ENCODE measurements at places on chromosomes 1 and 21. TPM values are rescaled to one million over a fixed set of nuclear protein-coding genes. Genes with fewer than 3 reads are reported as not detected.
A peak's percentile ranks its signal among the peaks of the same experiment; 100 is the strongest.

Gene KTI12
- 15.5 TPM for total RNA-seq

Gene HSD3B1
- total RNA-seq: not detected

Gene PTGFRN
- total RNA-seq: not detected

Gene CD164L2
- not detected for total RNA-seq

Gene OR2L13
- not detected for total RNA-seq

Gene TENT5C
- 0.72 TPM for total RNA-seq

DNA sequence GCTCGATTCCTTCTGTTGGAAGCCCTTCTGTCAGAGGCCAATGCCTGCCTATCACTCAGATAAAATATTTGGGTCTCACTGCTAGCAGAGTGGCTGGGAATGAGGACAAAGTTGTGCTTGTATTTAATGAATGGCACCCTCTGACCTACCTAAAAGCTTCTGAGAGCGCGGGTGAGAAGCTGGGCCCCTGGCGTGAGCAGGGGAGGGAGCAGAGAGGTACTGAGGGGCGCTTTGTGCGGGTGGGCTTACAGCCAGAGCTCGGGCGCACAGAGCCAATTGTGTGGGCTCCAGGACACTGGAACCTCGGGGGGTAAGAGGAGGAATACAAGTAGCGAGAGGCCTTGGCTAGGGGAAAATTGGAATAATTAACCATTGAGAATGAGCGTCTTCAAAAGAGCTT lies 32.3 kb downstream of the PCAT6 start:
- peaks cover 11% of the 10 kb centered on the region for H3K4me1 ChIP-seq
- no peaks in the 10 kb centered on the region for H3K36me3 ChIP-seq
- no peak for DNase-seq
- peaks cover 19% of the 10 kb centered on the region for H3K27me3 ChIP-seq

- H3K4me1 ChIP-seq: peaks cover 23% of the 10 kb centered on the region
- H3K27ac ChIP-seq: no peak overlapping the region
- H3K27me3 ChIP-seq: peaks cover 12% of the 10 kb centered on the region
- peak overlapping the region; percentile 14 for H3K4me3 ChIP-seq
Measured at GRCh38 chr1:162303004-162303344, 73.7 kb downstream of the SPATA46 start.

DNA sequence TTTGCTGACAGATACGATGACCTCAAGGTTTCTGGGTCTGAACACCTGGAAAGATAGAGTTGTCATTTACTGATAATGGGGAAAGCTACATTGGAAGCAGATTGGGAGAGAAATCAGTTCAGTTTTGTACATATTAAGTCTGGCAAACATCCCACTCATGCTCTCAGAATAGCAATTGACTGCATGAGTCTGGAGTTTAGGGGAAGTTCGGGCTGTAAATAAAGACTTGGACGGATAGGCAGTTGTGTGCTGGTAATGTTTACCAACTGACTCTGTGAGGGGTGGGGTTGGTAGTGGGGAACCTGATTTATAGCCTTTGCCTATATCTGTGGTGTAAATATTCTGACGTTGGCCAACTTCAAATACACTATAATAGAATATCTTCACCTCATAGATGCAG lies 4.0 kb downstream of the H6PD start:
- H3K27me3 ChIP-seq: peaks cover 3% of the 10 kb centered on the region
- H3K27ac ChIP-seq: no peak overlapping the region
- H3K4me3 ChIP-seq: no peak overlapping the region
- peaks cover 44% of the 10 kb centered on the region for H3K4me1 ChIP-seq
- no peak for DNase-seq
- 0 out of 2 replicates have a peak, but pooled peaks cover 6% of the 10 kb centered on the region for H3K36me3 ChIP-seq

- DNase-seq: no peak
- no peak overlapping the region for H3K27ac ChIP-seq
- no peaks in the 10 kb centered on the region for H3K36me3 ChIP-seq
Measured at GRCh38 chr1:90798344-90798743, 81.2 kb upstream of the BARHL2 start.

- H3K36me3 ChIP-seq: no peaks in the 10 kb centered on the region
- H3K4me3 ChIP-seq: no peak overlapping the region
- no peaks in the 10 kb centered on the region for H3K27me3 ChIP-seq
- H3K27ac ChIP-seq: no peak overlapping the region
- H3K4me1 ChIP-seq: no peaks in the 10 kb centered on the region
Measured at GRCh38 chr1:177343445-177343844, 172.7 kb downstream of the BRINP2 start.

- no peak overlapping the region for H3K27ac ChIP-seq
- H3K27me3 ChIP-seq: no peaks in the 10 kb centered on the region
- no peaks in the 10 kb centered on the region for H3K36me3 ChIP-seq
- no peak for DNase-seq
- H3K4me1 ChIP-seq: no peaks in the 10 kb centered on the region
Measured at GRCh38 chr1:70101231-70101630, 104.1 kb downstream of the LRRC40 start.

- H3K4me3 ChIP-seq: peak overlapping the region; percentile 81
- no peak for DNase-seq
- H3K27me3 ChIP-seq: peaks cover 2% of the 10 kb centered on the region
- H3K36me3 ChIP-seq: no peaks in the 10 kb centered on the region
- H3K4me1 ChIP-seq: peaks cover 22% of the 10 kb centered on the region
Measured at GRCh38 chr1:41242342-41243078, 404 bp upstream of the SCMH1 start.

Measured in HFFc6 (cell line).